ENCODE measurements at places on chromosomes 11 and 22.

- no peak for DNase-seq
Observed at GRCh38 chr11:2177076-2177475, 5.5 kb upstream of the TH start.

DNA sequence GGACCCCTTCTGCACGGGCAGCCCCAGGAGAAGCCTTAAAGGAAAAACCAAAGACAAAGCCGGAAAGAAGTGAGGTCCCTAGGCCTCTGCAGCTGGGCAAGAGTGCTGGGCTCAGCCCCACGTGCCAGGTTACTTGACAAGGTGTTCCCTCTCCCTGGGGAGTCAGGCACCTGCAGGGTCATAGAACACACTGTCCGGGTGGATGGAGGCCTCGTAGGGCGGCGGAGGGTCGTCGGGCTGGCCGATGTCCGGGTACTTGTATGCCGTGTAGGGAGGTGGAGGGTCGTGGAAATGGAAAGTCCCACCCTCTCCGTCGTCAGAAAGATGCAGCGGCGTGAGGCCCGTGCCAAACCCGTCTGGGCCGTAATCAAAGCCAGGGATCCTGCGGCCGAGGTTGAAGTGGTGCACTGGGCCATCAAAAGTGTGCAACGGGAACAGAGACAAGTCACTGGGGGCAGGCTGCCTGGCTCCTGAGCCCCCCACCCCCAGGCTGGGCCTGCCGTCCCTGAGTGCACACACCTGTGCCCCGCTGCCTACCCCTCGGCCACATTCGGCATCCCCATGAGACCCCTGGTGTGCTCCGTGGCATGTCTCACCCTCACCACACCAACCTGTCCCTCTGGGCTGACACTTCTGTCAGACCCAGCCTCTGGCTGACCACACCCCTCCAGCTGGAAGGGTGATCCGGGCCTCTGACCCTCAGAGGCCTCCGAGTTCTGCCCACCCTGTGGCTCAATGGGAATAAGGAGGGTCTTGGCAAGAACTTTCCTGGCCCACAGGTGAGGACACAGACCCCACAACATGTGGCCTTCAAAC lies 81.1 kb downstream of the DGCR2 start:
- DNase-seq = no peak

DNA sequence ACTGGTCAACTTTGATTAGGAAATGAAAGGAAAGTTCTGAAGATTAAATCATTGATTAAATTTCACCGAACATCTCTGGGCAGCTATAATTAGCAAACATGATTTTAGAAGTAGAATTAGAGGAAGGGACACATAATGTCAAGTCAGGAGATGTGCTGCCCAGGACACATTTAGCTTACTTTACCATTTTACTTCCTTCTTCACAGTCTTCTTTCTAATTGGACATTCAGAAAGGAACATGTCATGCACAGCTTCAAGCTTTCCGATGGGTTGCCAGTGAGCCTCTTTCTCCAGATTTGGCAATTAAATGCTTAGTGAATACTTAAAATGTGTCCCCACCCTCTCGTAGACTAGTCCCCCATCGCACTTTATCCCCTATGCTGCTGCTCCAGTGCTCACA lies 234.7 kb downstream of the FAM76B start:
- DNase-seq = no peak

DNA sequence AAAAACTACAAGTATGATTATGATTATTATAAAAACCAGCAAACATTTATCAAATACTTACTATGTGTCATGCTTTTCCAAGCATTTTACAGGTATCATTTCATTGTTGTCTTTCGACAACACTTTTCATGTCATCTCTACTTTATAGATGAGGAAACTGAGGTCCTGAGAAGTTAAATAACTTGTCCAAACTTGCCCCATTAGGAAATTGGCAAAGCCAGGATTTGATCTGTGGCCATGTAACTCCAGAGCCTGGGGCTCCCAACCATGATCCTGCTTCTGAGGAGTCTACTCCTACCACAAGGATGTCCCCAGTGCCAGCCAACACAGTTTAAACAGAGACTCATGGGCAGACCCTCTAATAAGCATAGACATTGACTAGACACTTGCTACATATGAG lies 15.2 kb downstream of the EHF start:
- no peak for DNase-seq

GRCh38 chr22:32617271-32617670 lies 142.7 kb downstream of the FBXO7 start:
- no peak for DNase-seq

GRCh38 chr11:83693306-83693992 lies 407.3 kb upstream of the CCDC90B start:
- DNase-seq = no peak

DNA sequence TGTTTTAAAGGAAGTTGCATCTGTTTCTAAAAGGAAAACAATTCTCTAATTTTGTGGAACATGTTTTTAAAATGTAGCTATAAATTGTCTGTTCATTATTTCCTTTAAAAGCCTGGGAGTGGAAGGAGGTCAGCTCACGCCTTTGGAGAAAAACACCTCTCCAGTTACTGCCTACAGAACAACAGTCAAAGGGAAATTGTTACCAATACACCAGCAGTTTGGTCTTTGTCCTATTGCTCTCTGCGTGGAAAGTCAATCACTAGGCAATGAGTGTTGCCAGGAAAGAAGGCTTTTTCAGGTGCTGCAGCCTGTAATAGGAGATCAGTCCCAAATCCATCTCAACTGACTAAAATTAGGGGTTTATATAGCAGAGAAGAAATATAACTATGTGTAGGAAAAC lies 22.2 kb downstream of the SVIP start:
- no peak for DNase-seq

Data from NAMALWA (cell line).